ENCODE measurements at places on chromosomes 1 and 21. TPM values are rescaled to one million over a fixed set of nuclear protein-coding genes. Genes with fewer than 3 reads are reported as not detected.

The GSTM1 gene
- not detected for total RNA-seq

The CHRM3 gene
- total RNA-seq = 8.8 TPM

The GJA9 gene
- not detected for total RNA-seq

The CADM3 gene
- total RNA-seq = not detected

The PGLYRP4 gene
- not detected for total RNA-seq

The PTTG1IP gene
- 123 TPM for total RNA-seq

The TMEM82 gene
- total RNA-seq = not detected

The CXADR gene
- 17.4 TPM for total RNA-seq

The DIO1 gene
- total RNA-seq = not detected

The CYP4A22 gene
- total RNA-seq = not detected

The PRAMEF1 gene
- total RNA-seq = not detected

The AMY1A gene
- not detected for total RNA-seq

The PPP1R8 gene
- total RNA-seq = 58.5 TPM

The SPRR2E gene
- total RNA-seq = not detected

The OLIG2 gene
- total RNA-seq = not detected

The LRRC71 gene
- not detected for total RNA-seq

The MROH7 gene
- total RNA-seq = 0.15 TPM
